ENCODE measurements at places on chromosomes 1 and 21. TPM values are rescaled to one million over a fixed set of nuclear protein-coding genes. Genes with fewer than 3 reads are reported as not detected.

GRCh38 chr1:228845101-228845500 is 109.8 kb downstream of the RHOU start:
- no peak for DNase-seq

USP24 gene
- 13.0 TPM for total RNA-seq

TAF12 gene
- total RNA-seq: 27.3 TPM

GRCh38 chr1:198725090-198725489 is 86.2 kb downstream of the PTPRC start:
- DNase-seq: no peak

UMODL1 gene
- not detected for total RNA-seq

GRCh38 chr1:58932859-58933598 is 149.2 kb upstream of the JUN start:
- DNase-seq: peak; percentile 88

DNA sequence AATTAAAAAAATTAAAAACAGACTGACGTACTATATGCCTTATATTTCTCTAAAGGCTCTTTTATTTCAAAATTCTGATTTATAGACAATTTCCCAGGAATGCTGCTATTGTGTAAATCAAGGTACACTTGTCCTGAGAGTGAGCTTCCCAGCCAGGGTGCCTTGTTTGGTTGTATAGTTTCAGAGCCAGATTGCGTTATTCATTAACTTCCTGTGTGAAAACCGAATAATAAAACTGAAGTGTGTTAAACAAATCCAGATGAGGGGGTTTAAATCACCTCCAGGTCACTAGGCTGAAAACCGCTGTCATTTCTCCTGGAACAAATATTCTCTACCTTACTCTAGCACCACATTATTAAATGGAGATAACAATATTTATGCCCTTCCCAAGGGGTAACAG is 68.7 kb downstream of the LMX1A start:
- DNase-seq: no peak

- no peak for DNase-seq
Observed at GRCh38 chr21:32735524-32735923, 7.7 kb upstream of the SYNJ1 start.

HSD3B2 gene
- not detected for total RNA-seq

Data from Caki2 (cell line).